ENCODE measurements at places on chromosomes 7 and 10. TPM values are rescaled to one million over a fixed set of nuclear protein-coding genes. Genes with fewer than 3 reads are reported as not detected.

DNA sequence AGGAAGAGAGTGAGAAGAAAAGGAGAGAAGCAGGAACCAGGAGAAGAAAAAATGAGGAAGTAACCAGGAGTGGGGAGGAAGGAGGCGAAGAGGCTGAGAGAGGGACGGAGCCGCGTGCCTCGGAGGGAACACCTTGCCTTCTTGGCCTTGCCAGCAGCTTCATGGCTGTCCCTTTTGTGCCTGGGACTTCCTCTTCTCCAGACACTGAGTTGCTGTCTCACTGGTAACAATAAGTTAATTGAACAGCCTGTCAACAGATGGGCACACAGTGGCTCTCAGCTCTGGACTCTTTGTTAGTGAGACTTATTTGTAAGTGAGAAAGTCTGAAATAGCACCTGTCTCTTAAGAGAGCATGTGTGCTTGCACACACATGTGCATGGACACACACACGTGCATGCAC lies 83.2 kb downstream of the GATA3 start:
- no peak for DNase-seq

- DNase-seq, result no peak
These were observed 61.5 kb downstream of the C10orf120 start for GRCh38 chr10:122638106-122638505.

The MGMT gene
- 21.8 TPM for total RNA-seq

The ADAMTS14 gene
- total RNA-seq, result 2.0 TPM
